ENCODE measurements at places on chromosomes 16 and 17. TPM values are rescaled to one million over a fixed set of nuclear protein-coding genes. Genes with fewer than 3 reads are reported as not detected.

The CCL14 gene
- 7.5 TPM for total RNA-seq

The MT4 gene
- total RNA-seq, result not detected

The GAS7 gene
- total RNA-seq, result 59.1 TPM

The NGFR gene
- total RNA-seq, result 3.7 TPM

The DHX8 gene
- 40.4 TPM for total RNA-seq

Measured in transverse colon (tissue), 4 donors.